Amygdala (tissue), 56 donors: ENCODE measurements at places on chromosomes 7 and 10.

DNA sequence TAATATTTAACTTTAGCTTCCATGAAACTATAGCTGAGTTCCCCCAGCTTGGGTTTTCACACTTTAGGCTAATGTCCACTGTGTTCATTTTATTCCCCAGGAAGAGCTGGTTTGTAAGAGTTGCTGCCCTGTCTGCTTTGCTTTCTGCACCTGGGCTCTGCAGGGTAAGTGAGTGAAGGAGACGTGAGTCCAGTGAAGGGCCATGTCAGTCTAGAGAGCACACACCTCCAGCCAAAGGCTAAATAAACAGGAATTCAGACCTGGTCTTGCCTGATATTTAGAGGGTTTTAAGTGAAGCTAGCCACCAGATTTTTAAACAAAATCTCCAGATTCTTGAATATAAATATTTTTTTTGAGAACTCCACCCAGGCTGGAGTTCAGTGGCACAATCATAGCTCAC is 24.5 kb upstream of the FZD1 start:
- DNase-seq, result no peak

DNA sequence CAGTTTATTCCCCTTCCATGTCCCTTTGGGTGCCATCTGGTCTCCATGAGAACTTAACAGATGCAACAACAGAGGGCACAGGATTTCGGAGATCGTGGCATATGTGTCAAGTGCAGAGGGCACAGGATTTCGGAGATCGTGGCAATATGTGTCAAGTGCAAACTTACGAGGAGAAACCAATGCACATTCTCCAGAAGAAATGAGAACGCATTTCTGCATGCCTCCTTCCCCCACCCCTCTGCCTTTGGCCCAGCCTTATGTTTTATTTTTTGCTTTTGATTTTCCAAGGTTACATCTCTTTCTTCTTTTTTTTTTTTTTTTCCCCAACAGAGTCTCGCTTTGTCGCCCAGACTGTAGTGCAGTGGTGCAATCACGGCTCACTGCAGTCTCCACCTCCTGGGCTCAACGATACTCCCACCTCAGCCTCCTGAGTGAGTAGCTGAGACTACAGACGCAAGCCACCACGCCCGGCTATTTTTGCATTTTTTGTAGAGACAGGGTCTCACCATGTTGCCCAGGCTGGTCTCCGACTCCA is 586 bp upstream of the ANKRD26 start:
- no peak for DNase-seq

DNA sequence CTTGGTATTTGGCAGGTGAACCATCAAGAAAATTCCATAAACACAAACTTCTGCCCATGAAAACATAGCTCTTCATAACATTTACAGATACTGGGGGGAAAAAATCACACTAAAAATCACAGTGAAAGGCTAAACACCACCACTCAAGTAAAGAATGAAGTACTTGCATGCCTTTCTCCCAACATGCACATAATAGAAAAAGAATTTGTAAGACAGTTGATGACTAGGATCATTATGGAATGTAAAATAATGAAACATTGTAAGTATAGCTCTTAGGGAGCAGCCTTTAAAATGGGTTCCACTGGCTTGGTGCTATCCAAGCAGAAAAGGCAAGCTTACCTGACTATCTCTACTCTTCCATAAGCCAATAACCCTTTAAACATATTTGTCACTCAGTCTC is 299.9 kb upstream of the LRRN3 start:
- DNase-seq, result no peak

GRCh38 chr10:17648243-17649035 is 4.5 kb downstream of the STAM start:
- no peak for DNase-seq

DNA sequence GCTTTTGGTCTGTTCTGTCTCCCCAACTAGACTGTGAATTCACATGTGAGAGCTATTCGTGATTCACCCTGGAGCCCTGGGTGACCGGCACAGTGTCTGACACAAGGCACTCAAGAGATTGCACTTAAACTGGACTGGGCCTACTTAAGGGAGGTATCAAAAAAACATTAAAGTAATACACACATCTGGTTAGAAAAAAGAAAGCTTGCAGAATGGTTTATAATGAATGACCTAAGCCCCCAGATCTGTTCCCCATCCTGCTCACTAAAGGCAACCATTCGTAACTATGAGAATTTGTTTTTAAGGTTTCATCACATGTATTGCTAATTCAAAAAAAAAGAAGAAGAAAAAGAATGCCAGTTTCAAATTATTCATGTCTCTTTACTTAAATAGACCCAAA is 74.5 kb downstream of the DGKI start:
- no peak for DNase-seq
